ENCODE measurements at places on chromosomes 3 and 15. TPM values are rescaled to one million over a fixed set of nuclear protein-coding genes. Genes with fewer than 3 reads are reported as not detected.

The SSUH2 gene
- 4.9 TPM for polyA plus RNA-seq

The GOLGA8A gene
- 157 TPM for polyA plus RNA-seq

The TMEM266 gene
- polyA plus RNA-seq = 12.3 TPM

The TRPC1 gene
- polyA plus RNA-seq = 14.4 TPM

The RBP2 gene
- 0.75 TPM for polyA plus RNA-seq

The ALDH1A3 gene
- polyA plus RNA-seq = 5.7 TPM

The ARRDC4 gene
- 30.2 TPM for polyA plus RNA-seq
